ENCODE measurements at places on chromosomes 2 and 18. TPM values are rescaled to one million over a fixed set of nuclear protein-coding genes. Genes with fewer than 3 reads are reported as not detected.

VIT gene
- not detected for polyA plus RNA-seq

FOXD4L1 gene
- not detected for polyA plus RNA-seq

TMEM163 gene
- 0.48 TPM for polyA plus RNA-seq

HOXD13 gene
- polyA plus RNA-seq = not detected

EML6 gene
- polyA plus RNA-seq = 1.2 TPM

DPY30 gene
- 36.5 TPM for polyA plus RNA-seq

SRD5A2 gene
- polyA plus RNA-seq = 2.9 TPM

XIRP2 gene
- not detected for polyA plus RNA-seq

MAPK4 gene
- polyA plus RNA-seq = 1.9 TPM

DNA sequence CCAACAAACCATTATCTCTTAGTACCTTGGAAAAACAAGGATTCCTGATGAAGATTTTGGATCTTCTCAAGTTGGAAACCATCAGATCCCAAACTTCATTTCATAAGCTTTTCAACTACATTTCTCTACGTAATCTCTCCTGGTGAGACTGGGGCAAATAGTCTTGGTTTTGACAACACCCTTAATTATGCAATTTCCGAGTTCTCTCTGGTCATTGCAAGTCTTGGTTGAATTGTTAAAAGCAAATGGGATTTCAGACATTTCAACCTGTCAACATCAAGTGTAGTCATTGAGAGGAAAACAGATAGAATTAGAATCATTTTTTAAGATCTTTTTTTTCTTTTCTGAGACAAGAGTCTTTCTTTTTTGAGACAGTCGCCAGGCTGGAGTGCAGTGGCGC lies 26.2 kb downstream of the KLF7 start:
- H3K36me3 ChIP-seq = no peaks in the 10 kb centered on the region
- H3K4me3 ChIP-seq = no peak overlapping the region
- DNase-seq = no peak
- no peaks in the 10 kb centered on the region for H3K27me3 ChIP-seq

- H3K36me3 ChIP-seq = no peaks in the 10 kb centered on the region
- DNase-seq = no peak
- H3K4me3 ChIP-seq = no peak overlapping the region
- no peaks in the 10 kb centered on the region for H3K4me1 ChIP-seq
- H3K27ac ChIP-seq = no peak overlapping the region
These were observed 305.3 kb downstream of the NDUFA10 start for GRCh38 chr2:239719791-239720360.

DNA sequence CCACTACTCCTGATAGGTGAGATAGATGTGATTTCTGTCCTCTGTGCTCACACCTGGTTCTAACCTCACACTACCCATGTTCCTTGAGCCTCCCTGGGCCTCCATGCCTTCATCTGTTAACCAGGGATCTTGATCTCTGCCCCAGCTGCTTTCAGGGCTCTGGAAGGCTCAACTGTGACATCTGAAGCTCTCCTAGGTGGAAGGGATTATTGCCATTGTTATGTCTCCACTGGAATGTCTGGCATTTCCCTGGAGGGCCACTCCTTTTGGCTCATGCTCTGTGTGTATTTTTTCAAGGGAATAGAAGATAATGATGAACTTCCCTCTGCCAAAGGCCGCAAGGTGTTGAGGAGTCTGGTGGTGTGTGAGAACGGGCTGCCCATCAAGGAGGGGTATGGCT lies 41.2 kb downstream of the PCARE start:
- no peaks in the 10 kb centered on the region for H3K4me1 ChIP-seq
- H3K4me3 ChIP-seq = no peak overlapping the region
- no peak overlapping the region for H3K27ac ChIP-seq

- no peaks in the 10 kb centered on the region for H3K27me3 ChIP-seq
- H3K27ac ChIP-seq = no peak overlapping the region
- H3K4me3 ChIP-seq = no peak overlapping the region
- no peaks in the 10 kb centered on the region for H3K4me1 ChIP-seq
- no peak for DNase-seq
- H3K36me3 ChIP-seq = no peaks in the 10 kb centered on the region
These were observed 61.6 kb upstream of the PIK3C3 start for GRCh38 chr18:41893432-41893831.

- no peak for DNase-seq
- H3K36me3 ChIP-seq = peaks cover 4% of the 10 kb centered on the region
- H3K4me3 ChIP-seq = no peak overlapping the region
- H3K4me1 ChIP-seq = no peaks in the 10 kb centered on the region
- no peaks in the 10 kb centered on the region for H3K27me3 ChIP-seq
- no peak overlapping the region for H3K27ac ChIP-seq
These were observed 44.7 kb downstream of the PIK3C3 start for GRCh38 chr18:41999751-42000150.

DNA sequence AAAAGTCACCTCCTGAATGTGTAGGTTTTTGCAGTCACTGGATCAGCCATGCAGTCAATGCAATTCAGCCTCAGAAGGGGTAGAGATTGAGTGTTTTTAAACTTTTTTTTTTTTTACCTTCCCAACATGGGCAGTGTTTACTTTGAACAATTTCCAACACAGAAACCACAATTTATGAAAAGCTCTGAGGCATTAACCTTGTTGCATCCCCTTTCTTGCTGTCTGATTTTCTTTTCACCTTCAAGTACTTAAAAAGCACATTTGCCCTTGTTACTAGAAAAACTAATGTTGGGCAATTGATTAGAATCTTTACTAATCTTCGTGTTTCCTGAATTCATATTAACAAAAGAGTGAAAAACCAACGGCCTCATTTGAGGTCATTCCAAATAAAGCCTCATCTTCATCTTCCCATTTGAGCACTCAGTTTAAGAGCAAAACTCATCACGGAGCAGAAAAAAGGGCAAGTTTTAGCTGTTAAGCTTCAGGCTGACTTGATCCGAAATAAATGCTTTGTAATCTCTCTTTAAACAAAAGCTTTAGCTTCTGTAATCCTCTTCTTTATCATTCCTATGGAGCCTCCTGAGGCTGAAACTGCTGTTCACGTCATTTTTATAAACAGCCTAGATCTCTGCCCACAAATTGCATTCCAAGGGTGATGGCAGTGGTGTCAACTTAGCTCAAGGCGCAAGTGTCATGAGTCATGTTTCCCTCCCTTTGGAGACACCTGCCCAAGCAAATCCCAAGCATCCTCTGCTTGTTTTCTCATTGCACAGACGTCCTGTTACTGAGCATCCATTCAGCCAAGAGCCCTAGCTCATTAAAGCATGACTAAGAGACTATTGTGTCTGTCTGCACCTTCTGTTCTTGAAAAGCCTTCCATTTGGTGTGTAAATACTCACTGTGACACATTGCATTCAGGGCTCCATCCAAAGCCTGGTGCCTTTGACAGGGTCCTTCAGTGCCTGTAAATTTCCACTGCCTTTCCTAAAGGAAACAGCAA lies 107.7 kb downstream of the HNMT start:
- H3K27ac ChIP-seq = no peak overlapping the region
- H3K36me3 ChIP-seq = no peaks in the 10 kb centered on the region
- H3K4me1 ChIP-seq = no peaks in the 10 kb centered on the region
- H3K4me3 ChIP-seq = no peak overlapping the region
- H3K27me3 ChIP-seq = no peaks in the 10 kb centered on the region
- no peak for DNase-seq

- peak within 1 kb of the TSS; percentile 92 for H3K27ac ChIP-seq
- no peaks in the 10 kb centered on the region for H3K27me3 ChIP-seq
- peak within 1 kb of the TSS; percentile 74 for H3K4me3 ChIP-seq
- peaks cover 4% of the 10 kb centered on the region for H3K36me3 ChIP-seq
- peaks cover 32% of the 10 kb centered on the region for H3K4me1 ChIP-seq
These were observed at the start of gene SPR for GRCh38 chr2:72887032-72887739. Gene SPR, plus strand, starts transcription at chr2:72887408. Its CDS starts 25 bp downstream, at chr2:72887433.

- H3K36me3 ChIP-seq = no peaks in the 10 kb centered on the region
- H3K4me1 ChIP-seq = no peaks in the 10 kb centered on the region
- no peak overlapping the region for H3K27ac ChIP-seq
- DNase-seq = no peak
- no peaks in the 10 kb centered on the region for H3K27me3 ChIP-seq
These were observed 219.9 kb downstream of the EXOC6B start for GRCh38 chr2:72605836-72606442.

DNA sequence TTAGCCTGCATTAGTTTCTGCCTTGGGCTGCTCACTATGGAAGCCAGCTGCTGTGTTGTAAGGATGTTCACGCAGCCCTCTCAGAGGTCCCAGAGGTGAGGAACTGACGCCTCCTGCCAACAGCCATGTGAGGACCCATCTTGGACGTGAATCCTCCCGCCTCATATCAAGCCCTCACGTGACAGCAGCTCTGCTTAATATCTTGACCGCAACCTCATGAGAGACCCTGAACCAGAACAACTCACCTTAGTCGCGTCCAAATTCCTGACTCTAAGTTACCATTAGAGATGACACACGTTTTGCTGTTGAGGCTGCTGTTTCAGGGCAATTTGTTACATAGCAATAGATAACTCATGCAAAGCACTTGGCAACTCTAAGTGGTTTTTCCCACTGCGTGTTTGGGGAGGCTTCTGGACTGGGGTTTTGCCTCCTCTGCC lies 97.7 kb downstream of the TMEM17 start:
- no peak for DNase-seq
- H3K27ac ChIP-seq = no peak overlapping the region
- no peak overlapping the region for H3K4me3 ChIP-seq
- peaks cover 12% of the 10 kb centered on the region for H3K4me1 ChIP-seq
- no peaks in the 10 kb centered on the region for H3K36me3 ChIP-seq
- H3K27me3 ChIP-seq = no peaks in the 10 kb centered on the region

- H3K36me3 ChIP-seq = no peaks in the 10 kb centered on the region
- no peak overlapping the region for H3K4me3 ChIP-seq
- H3K27me3 ChIP-seq = no peaks in the 10 kb centered on the region
- H3K27ac ChIP-seq = no peak overlapping the region
These were observed 640.2 kb upstream of the SYT4 start for GRCh38 chr18:43917520-43917919.

DNA sequence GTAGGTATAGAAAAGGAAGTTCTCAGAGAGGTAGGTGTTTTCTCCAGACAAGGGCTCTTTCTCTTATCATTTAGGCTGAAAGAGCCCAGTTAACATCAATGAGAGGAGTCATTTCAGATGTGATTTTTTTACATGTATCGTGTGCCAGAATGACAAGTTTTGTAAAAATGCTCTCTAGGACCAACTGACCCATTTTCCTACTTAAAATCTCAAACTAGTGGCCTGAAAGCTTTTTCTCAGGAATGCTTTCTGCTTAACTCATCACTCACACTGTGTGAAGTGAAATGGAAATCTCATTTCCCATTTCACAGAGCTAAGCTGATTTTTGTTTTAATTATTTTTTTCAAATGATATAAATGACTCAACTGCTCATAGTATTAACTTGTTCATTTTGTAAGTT lies 128.7 kb upstream of the CYP26B1 start:
- H3K4me1 ChIP-seq = no peaks in the 10 kb centered on the region
- no peaks in the 10 kb centered on the region for H3K36me3 ChIP-seq
- no peak overlapping the region for H3K27ac ChIP-seq
- no peaks in the 10 kb centered on the region for H3K27me3 ChIP-seq
- no peak for DNase-seq

- peaks cover 48% of the 10 kb centered on the region for H3K36me3 ChIP-seq
- H3K4me1 ChIP-seq = no peaks in the 10 kb centered on the region
- no peak overlapping the region for H3K4me3 ChIP-seq
- no peaks in the 10 kb centered on the region for H3K27me3 ChIP-seq
- H3K27ac ChIP-seq = no peak overlapping the region
- peak; percentile 38 for DNase-seq
These were observed 9.5 kb downstream of the COPS7B start for GRCh38 chr2:231795525-231796327.

DNA sequence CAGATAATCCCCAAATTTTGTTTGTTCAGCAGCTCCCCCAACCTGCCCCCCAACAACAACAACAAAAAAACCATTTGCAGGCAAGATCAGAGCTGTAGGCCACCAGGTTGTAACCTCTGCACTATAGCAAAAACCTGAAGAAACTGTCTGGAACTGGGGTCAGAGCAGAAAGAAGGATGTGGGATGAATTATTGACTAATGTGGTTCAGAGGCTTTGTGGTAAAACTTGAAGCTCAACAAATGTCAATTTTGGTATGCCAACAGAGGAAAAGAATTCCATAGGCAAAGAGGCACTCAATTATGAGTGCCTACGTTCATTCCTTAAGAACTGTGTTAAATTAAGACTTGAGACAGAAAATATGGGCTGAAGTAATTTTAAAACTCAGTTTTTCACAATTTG lies 255.1 kb downstream of the STK39 start:
- H3K27ac ChIP-seq = no peak overlapping the region
- no peak for DNase-seq
- H3K27me3 ChIP-seq = no peaks in the 10 kb centered on the region
- no peaks in the 10 kb centered on the region for H3K36me3 ChIP-seq

- H3K4me3 ChIP-seq = no peak overlapping the region
- no peak overlapping the region for H3K27ac ChIP-seq
- DNase-seq = no peak
- H3K36me3 ChIP-seq = no peaks in the 10 kb centered on the region
- H3K4me1 ChIP-seq = no peaks in the 10 kb centered on the region
- H3K27me3 ChIP-seq = no peaks in the 10 kb centered on the region
These were observed 84.0 kb downstream of the SEPTIN10 start for GRCh38 chr2:109529532-109530449.

DNA sequence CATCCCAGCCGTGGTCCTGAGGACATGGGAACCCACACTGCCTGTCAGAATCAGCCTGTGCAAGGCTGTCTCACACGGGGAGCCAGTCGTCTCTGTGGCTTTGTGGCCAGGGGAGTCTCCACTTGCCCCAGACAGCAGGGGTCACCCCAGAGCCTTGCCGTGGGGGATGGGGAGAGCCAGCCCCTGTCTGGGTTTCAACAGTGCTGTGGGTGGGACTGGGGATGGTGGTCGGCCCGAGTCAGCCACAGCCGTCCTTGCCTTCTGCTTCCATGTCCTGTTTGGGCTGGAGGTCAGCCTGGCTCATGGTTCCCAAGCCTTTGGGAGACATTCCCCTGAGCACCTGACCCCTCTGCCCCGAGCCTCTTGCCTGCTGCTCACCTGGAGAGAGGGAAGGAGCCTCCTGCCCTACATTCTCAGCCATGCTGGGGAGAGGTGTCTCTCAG lies 19.6 kb downstream of the GPR35 start:
- no peaks in the 10 kb centered on the region for H3K4me1 ChIP-seq
- H3K27ac ChIP-seq = no peak overlapping the region
- H3K36me3 ChIP-seq = no peaks in the 10 kb centered on the region
- H3K27me3 ChIP-seq = no peaks in the 10 kb centered on the region
- DNase-seq = no peak
- no peak overlapping the region for H3K4me3 ChIP-seq

- no peak for DNase-seq
- H3K4me1 ChIP-seq = no peaks in the 10 kb centered on the region
- H3K36me3 ChIP-seq = no peaks in the 10 kb centered on the region
These were observed 13.0 kb downstream of the PTMA start for GRCh38 chr2:231720987-231721966.

DNA sequence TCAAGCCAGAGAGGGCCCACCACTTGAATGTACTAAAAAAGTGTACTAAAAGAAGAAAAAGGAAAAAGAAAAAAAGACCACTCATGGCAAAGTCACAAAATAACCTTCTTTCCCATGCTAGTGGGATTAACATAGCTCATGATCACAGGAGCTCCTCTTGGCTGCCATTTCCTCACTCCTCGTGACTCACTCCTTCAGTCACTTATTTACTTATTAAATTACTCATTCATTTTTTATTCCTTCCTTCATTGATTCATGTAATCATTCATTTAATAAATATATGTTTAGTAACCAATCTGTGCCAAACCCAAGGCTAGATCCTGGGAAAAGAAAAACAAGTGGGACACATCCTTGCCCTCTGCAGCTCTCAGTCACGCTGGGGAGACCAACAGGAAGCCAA lies 300.5 kb downstream of the INSIG2 start:
- H3K27ac ChIP-seq = no peak overlapping the region
- H3K4me3 ChIP-seq = no peak overlapping the region
- H3K4me1 ChIP-seq = no peaks in the 10 kb centered on the region
- no peaks in the 10 kb centered on the region for H3K36me3 ChIP-seq

- H3K4me3 ChIP-seq = no peak overlapping the region
- H3K27ac ChIP-seq = no peak overlapping the region
- H3K27me3 ChIP-seq = no peaks in the 10 kb centered on the region
These were observed 256.5 kb downstream of the GBX2 start for GRCh38 chr2:235911633-235912233.
